ENCODE measurements at places on chromosomes 7 and 10. TPM values are rescaled to one million over a fixed set of nuclear protein-coding genes. Genes with fewer than 3 reads are reported as not detected.

DNA sequence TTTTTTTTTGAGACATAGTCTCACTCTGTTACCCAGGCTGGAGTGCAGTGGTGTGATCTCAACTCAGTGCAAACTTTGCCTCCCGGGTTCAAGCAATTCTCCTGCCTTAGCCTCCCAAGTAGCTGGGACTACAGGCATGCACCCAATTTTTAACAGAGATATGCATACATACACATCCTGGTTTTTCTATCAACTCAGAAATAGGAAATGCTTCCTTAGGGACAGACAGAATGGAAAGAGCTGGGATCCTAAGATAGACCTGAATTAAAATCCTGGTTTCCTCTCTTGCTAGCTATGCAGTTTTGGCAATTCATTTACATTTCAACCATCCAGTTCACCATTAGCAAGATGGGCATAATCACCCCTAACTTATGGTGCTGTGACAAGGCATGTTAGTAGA, 347.5 kb downstream of the GPAM start:
- no peak for DNase-seq

CNPY1 gene
- not detected for polyA plus RNA-seq

- DNase-seq = no peak
Measured at GRCh38 chr10:59970396-59971368, 64.3 kb upstream of the CCDC6 start.

GCK gene
- 2.7 TPM for polyA plus RNA-seq

- no peak for DNase-seq
Measured at GRCh38 chr10:78349911-78350663, 316.4 kb downstream of the RPS24 start.

- no peak for DNase-seq
Measured at GRCh38 chr7:15457990-15458955, 103.5 kb downstream of the AGMO start.

Data from left renal pelvis (tissue), 4 donors.